Muscle of leg (tissue), 16 donors: ENCODE measurements at places on chromosomes 1 and 21. TPM values are rescaled to one million over a fixed set of nuclear protein-coding genes. Genes with fewer than 3 reads are reported as not detected.

OLIG2 gene
- total RNA-seq: 0.04 TPM

FMN2 gene
- total RNA-seq: 0.27 TPM

ADARB1 gene
- 17.3 TPM for total RNA-seq

CNN3 gene
- 315 TPM for total RNA-seq

SDHC gene
- total RNA-seq: 20.2 TPM

KIAA0040 gene
- 9.1 TPM for total RNA-seq

MX2 gene
- total RNA-seq: 0.93 TPM

HSPA6 gene
- 0.49 TPM for total RNA-seq

SLC5A9 gene
- total RNA-seq: 0.04 TPM

CCDC17 gene
- 1.2 TPM for total RNA-seq
